ENCODE measurements at places on chromosomes 4 and X.

GRCh38 chr4:37675587-37676290 is 10.4 kb downstream of the RELL1 start:
- no peak for DNase-seq

DNA sequence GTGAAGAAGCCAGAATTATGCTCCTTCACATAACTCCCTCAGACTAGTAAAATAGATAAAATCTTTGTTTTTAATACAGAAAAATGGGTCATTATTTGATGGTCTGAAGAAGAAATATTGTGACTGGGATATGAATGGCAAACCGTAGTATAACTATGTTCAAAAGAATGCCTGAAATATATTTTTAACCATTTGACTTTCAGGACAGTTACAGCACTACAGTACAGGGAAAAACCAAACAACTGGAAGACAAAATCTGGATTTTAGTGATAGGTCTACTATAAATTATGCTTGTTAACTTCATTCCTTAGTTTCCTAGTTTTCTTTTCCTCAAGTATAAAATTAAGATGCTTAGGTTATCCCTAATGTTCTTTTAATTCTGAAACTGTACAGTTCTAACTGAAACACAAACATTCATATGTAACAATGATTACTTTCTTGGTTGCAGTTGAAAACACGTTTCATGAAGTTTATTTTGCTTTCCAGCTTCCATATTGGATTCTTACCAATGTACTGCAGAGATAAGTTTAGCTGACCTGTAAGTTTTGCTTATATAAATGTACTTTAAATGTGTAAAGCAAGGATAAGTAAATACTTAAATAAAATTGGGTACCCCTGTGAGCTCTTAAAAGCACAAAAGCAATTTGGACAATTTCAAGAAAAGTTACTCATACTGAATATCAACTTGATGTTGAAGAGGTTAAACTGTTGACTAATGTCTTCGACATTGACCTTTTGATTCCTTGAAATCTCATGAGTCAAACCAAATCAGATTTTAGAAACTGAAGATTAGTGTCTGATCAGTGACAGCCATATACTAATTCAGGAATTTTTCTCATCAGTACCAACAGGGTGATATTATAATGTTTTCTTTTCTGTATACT is 895 bp downstream of the AFP start:
- DNase-seq, result no peak

GRCh38 chr4:187944179-187944578 is 51.4 kb upstream of the ZFP42 start:
- DNase-seq, result no peak

DNA sequence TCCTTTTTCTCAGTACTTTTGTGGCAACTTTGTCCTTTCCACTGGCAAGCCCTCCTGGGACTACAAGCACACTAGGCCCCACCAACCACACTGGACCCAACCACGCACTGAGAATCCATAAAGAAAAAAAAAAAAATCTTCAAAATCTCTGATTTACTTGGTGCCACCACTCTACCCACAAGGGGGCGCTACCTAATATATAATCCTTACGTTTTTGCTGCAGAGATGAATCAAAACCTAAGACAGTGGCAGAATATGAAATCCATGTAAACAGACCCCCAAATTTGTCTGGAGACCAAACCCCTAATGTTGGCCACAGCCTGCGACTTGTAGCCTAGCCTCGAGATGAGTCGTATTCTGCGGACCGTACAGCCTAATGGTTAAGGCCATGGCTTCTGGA is 63.5 kb upstream of the ARHGAP36 start:
- peak; percentile 48 for DNase-seq

GRCh38 chrX:145099204-145099603 is 148.1 kb upstream of the SPANXN1 start:
- DNase-seq, result no peak

DNA sequence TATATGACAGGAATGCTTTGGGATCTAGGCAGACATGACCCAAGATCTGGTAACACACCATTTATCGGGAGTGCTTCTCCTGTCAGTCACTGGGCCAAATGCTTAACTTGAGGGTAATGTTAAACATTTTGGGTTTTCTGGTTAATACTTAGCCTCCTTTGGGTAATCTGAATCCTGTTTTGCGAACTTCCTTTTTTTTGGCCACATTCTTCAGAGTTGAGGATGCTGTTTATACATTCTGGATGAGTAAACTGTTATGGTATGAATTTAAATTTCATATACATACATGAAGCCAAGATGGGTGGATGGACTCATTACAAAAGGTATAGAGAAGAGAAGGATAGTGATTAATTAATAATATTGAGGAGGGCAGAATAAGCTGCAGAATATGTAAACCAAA is 36.1 kb downstream of the MID1IP1 start:
- no peak for DNase-seq

DNA sequence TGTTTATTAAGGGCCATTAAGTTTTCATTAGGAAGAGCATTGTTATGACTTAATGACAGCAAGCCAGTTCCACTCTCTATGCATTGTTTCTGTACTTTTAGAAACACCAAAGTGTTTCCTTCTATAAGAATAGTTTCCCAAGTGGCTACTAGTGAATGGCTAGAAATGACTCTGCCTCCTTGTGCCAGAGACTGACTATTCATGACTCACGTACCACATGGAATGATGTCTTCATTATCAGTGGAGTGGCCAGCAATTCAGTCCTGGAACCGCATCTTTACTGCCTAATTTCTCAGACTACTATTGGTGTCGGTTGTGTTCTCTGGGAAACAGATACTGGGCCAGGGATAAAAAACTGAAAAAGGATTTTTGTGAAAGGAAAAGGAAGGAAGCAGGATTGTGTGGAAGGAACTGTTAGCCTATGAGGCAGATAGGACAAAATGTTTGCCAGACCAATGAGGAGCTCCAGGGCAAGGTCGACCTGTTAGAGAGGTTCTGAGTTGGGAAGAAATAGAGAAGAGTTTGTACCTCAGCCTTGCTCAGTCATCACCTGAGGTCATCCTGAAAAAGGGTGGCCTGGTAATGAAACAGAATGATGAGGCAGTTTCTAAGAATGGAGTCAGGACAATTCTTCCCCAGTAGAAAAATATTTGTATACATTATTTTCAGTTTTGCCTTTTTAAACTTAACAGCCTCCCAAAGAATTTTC is 218.6 kb downstream of the SPCS3 start:
- DNase-seq, result no peak

- DNase-seq, result no peak
Measured at GRCh38 chrX:42129022-42129940, 205.9 kb upstream of the CASK start.

DNA sequence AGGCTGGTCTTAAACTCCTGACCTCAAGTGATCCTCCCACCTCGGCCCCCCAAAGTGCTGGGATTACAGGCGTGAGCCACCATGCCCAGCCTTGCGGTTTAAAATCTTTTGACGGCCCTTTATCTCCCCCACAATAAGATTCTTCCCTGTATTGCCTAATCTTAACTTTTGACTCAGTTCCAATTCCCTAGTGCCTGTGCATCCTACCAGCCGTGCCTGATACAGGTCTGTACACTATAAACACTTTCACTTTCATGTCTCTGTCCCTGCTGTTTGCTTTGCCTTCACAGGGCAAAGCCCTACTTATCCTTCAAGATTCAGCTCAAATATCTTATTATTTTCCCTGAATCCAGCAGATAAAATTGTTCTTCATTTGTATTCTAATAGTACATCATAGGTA is 74.6 kb downstream of the WDR44 start:
- no peak for DNase-seq

GRCh38 chr4:180675359-180675650 is 1567.9 kb upstream of the TENM3 start:
- DNase-seq, result no peak

DNA sequence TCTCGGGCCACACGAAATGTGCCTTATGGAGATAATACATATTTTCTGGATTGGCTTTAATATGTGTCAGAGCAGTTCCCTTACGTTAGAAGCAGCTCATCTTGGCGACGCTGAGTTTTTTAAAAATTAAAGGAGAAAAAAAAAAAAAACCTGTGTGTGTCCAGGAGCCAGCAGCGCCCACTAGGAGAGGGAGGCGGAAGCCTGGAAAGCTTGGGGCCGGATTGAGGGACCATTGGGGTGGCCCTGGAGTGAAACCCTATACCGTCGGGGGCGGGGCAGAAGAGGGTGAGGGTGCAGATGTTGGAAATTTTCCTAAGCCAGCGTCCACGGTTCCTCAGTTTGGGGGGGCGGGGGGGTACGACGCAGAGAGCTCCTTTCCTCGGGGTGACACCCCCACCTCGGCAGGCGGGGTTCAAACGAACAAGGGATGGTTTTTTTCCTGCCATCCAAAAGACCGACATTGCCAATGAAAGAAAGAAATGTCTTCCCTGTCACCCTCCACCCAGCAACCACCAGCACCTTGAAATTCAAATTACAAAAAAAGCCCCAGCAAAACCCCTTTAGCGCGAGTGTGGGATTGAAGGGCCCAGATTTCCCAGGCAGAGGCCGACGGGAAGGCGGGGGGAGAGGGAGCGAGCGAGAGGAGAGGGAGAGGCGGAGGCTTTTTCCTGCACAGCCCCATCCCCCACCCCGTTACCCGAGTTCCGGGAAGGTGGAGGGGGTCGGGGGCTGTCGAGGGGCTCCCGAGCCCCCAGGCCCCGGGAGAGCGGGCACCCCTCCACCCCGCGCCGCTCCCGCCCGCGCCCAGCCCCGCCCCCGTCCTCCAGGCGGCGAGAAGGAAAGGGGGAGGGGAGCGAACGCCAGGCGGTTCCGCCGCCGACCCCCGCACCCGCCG is 859 bp downstream of the SMARCA1 start:
- no peak for DNase-seq

DNA sequence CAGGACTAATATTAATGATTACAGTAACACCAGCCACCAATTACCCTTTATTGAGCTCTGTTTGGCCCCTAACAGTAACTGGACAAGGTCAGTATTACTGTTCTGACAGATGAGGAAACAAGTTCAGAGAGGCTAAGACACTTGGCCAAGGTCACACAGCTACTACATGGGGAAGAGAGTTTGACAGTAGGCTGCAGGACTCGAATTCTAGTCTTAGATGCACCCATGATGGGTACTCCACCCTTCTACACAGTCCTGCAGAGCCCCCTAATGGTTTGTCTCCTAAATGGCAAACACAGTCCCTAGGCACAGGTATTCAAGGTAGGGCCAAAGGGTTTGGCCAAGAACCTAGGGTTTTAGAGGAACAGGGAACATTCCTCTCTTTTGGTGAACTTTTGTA is 93.9 kb downstream of the NSUN7 start:
- peak; percentile 57 for DNase-seq

DNA sequence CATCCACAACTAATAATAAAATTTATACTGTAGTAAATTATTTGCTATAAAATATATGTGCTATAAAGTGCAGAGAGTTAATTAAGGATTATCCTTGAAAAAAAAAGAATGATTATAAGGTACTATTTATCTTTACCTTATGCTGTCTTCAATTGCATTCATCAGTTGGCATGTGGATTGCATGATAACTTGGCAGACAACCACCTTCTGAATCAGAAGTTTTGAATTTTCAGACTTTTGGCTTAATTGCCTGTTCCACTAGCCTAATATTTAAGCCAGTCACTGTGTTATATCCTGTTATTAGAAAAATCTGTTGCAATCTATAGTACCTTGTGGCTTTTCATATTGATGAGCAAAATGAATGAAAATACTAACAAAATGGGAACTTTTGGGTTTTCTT is 1040.3 kb upstream of the PCDH10 start:
- DNase-seq, result no peak

- peak; percentile 50 for DNase-seq
Measured at GRCh38 chr4:158496030-158496741, 25.5 kb upstream of the RXFP1 start.

DNA sequence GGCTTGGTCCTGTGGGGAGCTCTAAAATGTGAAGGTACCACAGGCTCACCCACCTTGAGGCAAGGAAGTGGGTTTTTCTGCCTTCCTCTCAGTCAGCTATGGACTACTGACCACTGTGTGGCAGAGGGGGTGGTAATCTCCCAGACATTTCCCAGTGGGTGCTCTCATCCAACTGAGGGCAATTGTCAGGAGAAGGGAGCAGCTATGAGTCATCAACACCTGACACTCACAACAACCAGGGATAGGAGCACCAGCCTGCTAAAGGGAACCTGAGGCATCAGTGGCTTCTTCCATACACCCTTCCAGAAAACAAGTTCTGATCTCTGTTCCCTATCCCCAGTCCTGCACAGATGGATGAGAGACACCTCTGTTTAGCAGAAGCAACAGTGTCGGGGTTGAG is 468.8 kb downstream of the BCOR start:
- DNase-seq, result no peak

DNA sequence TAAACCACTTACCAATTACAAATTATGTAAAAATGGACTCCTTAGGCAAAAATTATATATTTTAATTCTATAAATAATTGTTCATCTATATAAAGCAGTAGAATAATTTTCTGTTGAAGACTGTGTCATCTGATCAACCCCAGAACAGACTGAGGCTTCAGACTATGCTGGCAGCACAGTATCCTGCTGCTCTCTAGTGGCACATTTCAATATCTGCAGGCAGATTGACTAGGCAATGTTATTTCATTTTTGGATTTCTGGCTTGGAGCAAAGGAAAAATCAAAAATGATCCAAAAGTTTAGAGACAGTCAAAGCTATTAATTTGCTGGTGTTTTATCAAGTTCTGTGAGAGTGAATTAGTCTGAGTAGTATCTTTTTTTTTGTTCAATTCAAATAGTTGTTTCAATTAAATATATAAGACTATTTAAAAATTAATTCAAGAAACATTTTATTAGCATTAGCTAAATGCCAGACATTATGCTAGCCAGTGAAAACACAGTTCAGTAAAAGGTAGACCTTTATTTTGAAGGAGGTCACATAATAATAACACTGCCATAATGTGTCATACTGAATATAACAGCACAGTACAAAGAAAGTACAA is 21.3 kb upstream of the SULT1E1 start:
- no peak for DNase-seq

- no peak for DNase-seq
Measured at GRCh38 chr4:72208421-72209075, 176.7 kb downstream of the NPFFR2 start.

Data from stimulated activated effector memory CD8-positive, alpha-beta T cell treated with anti-CD3 and anti-CD28 coated beads, Interleukin-12 subunit alpha, Interleukin-12 subunit beta, amount 100 ng/mL, for 72 hours (primary cell).